ENCODE measurements at places on chromosomes 4 and X.

GRCh38 chr4:153529646-153530045 lies 63.5 kb downstream of the TMEM131L start:
- no peak for DNase-seq

DNA sequence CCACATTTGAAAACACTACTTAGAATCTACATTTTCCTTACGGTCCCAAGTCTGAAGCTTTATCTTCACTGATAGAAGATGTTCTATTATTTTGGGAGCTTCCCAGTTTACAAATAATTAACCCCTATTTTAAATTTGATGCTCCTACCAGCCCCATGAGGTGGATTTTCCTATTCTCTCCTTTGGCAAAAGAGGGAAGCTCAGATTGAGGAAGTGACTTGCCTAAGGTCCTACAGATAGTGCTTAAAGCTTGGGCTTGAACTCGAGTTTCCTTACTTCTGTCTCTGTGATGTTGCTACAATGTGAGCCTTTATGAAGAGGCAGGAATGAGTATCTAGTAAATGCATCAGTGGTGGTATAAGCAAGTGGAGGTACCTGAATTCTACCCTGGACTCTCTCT lies 27.5 kb downstream of the HEPH start:
- DNase-seq, result no peak

DNA sequence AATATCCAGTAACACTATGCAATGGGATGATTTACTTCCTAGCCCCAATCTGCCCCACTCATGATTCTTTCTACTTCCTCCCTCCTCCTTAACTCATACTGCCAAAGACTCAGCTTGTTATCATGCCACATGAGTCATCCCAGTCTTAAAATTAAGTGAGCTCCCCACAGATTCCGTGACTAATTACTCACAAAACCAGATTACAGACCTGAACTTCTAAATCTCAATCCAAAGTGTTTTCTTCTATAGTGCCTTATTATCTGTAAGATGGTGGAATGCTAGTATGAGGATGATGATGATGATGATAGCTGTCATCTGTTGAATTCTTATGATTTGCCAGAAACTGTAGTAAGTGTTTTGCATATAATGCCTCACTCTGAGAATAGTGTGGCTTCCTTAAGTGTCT lies 27.7 kb upstream of the GPC3 start:
- no peak for DNase-seq

DNA sequence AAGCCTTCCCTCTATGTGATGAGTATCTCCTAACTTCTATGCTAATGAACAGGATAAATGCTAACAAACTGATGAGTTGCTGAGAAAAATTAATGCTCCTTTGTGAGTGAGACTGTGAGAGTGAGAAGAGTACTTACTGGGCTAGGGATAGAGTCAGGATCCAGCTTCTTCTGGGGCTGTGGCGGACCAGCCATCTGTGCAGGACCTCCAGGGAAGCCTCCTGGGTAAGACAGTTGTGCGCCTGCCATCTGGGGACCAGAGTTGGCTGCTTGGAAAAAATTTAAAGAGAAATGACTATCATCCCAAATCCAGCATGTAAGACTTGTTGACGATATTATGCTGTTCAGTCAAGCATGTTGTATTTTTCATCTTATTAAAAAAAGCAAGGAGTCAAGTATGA lies 21.0 kb downstream of the SEC24D start:
- no peak for DNase-seq

- no peak for DNase-seq
Measured at GRCh38 chr4:152427981-152428380, 107.9 kb downstream of the FBXW7 start.

- DNase-seq, result no peak
Measured at GRCh38 chr4:17085416-17085815, 187.0 kb upstream of the LDB2 start.

- DNase-seq, result no peak
Measured at GRCh38 chr4:116849620-116850019, 235.8 kb downstream of the TRAM1L1 start.

DNA sequence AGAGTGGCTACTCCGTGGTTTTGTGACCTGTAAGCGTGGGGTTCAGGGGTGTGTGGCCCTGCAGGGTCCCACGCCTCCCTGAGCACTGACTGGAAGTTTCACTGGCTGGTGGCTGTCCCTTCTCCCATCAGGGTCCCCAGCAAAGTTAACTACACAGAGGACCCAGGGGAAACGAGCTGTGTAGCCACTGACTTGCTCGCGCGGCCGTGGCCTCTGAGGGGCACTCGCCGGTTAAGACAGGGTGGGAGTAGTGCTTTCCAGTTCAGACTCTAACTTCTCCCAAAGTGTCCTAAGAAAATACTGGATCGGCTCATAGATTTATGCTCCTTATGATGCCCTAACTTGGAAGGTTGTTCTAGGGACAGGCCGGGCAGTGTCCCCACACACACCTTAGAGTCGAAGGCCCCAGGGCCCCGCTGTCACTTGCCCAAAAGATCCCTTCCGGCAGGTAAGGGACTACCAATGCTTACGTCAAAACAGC lies 28.2 kb downstream of the NELFA start:
- no peak for DNase-seq

GRCh38 chr4:93710101-93710846 lies 118.3 kb upstream of the ATOH1 start:
- no peak for DNase-seq

- DNase-seq, result no peak
Measured at GRCh38 chr4:151718984-151719955, 41.5 kb downstream of the GATB start.

GRCh38 chr4:82784681-82785610 lies 13.7 kb downstream of the SCD5 start:
- no peak for DNase-seq

GRCh38 chrX:12865359-12865758 lies 1.5 kb upstream of the TLR7 start:
- no peak for DNase-seq

DNA sequence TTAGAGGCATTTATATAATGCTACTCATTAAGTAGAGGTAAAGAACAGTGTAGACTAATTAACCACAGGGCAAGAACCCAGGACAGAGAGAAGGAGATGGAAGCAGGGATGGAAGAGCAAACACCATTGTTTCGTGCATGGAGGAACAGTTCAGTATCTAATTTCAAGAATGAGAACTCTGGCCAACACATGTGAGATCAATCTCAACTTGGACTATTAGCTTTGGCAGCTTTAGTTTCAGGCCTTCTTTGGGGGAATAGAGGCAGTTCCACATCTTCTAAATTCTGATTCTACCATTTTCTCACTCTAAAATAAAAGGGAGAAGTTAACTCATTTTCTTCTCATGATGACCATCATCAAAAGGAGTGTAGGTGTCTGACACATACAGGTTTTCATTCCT lies 207.0 kb downstream of the LDB2 start:
- DNase-seq, result no peak

- no peak for DNase-seq
Measured at GRCh38 chrX:23394421-23394820, 59.8 kb downstream of the PTCHD1 start.

DNA sequence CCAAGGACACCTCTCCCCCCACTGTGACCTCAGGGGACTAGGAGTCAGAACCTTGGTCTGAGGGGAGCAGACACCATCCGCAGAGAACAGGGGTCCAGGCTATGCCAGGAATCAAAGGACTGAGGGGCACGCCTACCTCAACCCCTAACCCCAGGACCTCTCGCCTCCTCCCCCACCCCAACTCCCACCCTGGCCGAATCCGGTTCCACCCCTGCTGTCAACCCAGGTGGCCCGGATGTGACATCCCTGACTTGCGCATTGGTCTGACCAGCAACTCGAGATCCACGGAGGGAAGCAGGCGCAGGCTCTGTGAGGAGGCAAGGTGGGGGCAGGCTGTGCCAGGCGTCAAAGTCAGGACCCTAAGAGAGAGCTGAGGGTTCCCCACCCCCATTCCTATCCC lies 468 bp upstream of the MAGEA4 start:
- no peak for DNase-seq

DNA sequence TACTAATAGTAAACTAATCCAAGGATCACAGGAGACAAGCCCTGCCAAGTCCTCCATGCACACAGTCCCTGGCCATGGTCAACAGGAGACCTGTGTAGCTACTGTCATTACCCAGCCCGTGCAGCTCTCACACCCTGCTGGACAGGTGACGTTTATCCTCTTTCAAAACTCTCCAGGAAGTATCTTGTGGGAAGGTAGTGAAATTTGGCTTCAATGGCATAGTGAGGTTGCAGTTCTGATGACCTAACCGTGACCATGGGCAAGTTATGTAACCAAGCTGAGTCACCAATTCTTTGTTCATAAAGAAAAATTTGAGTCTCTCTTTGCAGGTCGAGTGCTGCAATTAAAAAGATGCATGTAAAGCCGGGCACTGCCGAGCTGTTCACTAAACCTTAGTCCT lies 11.3 kb upstream of the SLC2A9 start:
- no peak for DNase-seq

- DNase-seq, result no peak
Measured at GRCh38 chr4:80204433-80205011, 7.2 kb downstream of the PRDM8 start.

DNA sequence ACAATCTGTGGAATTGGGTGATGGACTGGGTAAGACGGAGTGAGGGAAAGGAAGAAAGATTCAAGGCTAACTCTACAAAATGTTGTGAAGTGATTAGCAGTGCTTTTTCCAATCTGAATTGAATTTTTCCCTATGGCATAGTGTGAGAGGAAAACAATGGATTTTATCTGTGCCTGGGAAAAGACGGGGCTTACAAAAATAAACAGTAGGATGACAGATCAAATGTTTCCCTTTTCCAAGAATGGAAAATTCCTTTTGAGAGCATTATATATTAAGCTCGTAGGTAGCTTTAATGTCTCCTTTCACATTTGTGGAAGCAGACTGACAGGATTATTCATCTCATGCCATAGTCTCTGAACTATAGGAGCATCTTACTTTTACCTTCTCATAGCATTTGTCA lies 27.8 kb downstream of the ATP11C start:
- DNase-seq, result no peak

GRCh38 chrX:65925005-65925404 lies 114.9 kb downstream of the VSIG4 start:
- no peak for DNase-seq

DNA sequence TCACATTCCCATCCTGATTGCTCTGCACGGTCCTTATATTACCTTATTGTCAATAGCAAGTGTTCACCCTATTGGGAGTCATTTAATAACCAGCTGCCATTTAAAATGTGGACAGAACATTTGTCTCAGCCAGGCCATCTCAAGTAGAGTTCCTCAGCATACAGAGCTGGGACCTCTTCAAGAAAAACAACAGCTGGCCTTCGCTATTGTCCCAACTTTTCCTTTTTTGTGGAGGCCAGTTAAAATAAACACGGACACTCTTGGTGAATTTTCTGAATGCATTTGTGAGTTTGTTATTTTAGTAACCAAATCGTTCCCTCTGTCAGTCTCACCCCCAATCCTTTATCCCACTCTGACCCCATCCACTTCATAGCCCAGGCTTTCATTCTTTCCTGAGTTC lies 395.3 kb upstream of the PITX2 start:
- no peak for DNase-seq

DNA sequence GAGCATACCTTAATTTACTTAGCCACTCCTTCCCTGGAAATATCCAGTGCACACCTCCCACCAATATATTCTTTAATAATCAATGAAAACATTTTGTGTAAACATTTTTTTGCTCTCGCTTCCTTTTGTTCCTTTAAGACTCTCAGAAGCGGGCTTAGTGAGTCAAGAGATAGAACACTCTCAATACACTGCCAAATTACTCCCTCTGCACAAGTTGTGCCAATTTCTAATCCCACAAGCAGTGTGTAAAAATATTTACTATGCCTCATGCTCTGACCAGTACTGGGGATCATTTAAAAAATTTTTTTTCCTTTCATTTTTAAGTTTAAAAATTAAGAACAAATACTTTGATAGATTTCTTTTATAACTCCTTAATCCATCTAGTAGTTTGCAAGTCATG lies 5.1 kb downstream of the MORF4L2 start:
- DNase-seq, result no peak

DNA sequence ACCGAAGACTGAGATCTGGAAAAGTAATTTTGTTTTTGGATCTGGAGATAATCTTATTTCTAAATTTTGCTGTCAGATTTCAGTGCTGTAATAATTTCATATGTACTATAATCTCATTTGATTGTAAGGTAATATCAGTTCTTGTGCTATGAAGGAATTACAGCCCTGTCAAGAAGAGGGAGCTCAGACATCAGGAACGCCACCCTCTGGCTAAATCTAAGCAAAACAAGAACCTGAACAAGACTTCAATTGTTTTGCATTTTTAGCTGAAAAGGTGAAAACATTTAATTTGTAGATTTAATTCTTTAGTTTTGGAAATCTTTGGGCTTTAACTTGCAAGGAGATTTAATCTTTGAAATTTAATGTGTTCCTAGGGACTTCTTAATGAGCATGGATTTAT lies 525.4 kb upstream of the HS3ST1 start:
- DNase-seq, result no peak

DNA sequence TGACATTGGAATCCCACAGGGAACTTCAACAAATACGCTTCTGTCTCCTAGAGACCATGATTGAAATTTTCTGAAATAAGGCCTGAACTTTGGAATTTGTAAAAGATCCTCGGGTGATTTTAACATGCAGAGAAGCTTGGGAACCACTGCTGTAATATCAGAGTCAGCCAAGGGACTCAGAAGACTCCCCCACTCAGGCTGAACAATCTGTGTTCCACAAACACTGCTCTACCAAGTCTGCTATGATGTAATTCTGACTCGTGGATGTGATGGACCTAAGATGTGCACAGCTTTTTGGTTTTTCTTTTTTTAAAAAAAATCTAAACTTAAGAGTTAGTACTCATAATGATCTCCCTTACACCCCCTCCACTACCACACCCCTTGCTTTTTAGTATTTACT lies 26.0 kb downstream of the LRP2BP start:
- DNase-seq, result no peak

GRCh38 chr4:96162636-96163035 lies 322.7 kb downstream of the PDHA2 start:
- DNase-seq, result no peak

GRCh38 chr4:69951602-69952001 lies 13.9 kb downstream of the CSN2 start:
- DNase-seq, result no peak
